ENCODE measurements at places on chromosomes 12 and 14.

GRCh38 chr12:46167412-46167811, 101.4 kb downstream of the SLC38A1 start:
- DNase-seq: no peak

- DNase-seq: no peak
These were observed 7.2 kb downstream of the ALDH2 start for GRCh38 chr12:111773801-111774551.

DNA sequence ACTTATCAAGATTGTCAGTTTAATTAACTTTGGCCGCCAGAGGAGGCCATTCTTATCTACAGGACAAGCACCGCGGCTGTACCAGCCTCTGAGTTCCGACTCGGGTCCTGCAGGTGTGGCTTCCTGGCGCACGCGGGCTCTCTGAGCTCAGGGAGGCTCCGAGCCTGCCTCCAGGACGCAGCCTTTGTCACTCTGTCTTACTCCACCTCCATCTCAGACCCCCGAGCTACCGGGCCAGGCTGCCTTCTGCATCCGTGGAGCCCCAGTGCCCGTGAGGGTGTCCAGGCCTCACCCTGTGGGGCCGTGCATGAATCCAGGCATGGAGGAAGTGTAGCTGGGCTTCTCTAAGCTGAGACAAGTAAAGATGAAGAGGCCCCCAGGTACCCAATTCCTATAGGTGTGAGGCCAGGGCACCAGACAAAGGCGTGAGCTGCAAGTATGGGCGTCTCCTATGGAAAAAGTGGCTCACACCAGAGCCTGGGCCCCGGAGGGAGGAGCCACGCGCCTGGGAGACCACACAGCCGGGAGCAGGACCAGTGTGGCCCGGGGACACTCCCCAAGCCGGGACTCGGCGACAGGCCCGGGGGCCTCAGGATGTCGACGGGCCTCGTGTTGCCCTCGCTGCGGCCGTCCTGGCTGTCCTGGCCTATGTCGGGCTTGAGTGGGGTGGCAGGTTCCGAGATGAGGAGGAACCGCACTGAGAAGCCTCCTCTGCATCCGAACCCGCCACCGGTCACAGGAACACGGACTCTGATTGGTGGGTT, 42.8 kb downstream of the NOC4L start:
- no peak for DNase-seq

DNA sequence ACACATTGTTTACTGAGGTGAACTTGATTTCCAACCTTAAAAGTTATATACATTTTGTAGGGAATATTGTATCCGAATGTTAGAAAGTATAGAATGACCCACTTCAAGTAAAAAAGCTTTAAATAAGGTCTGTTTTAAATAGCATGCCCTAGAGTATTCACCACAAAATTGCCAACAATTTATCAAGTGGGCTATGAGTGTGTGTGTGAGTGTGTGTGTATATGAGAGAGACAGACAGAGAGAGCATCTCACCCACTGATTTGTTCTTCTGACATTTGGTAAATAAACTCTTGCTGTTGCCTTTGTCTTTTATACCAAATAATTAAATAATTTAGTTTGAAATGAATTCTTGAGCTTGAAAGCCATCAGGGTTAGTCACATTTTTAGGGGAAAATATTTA, 29.8 kb upstream of the RAP1B start:
- no peak for DNase-seq

- DNase-seq: no peak
These were observed 36.8 kb downstream of the FLVCR2 start for GRCh38 chr14:75615200-75615599.

DNA sequence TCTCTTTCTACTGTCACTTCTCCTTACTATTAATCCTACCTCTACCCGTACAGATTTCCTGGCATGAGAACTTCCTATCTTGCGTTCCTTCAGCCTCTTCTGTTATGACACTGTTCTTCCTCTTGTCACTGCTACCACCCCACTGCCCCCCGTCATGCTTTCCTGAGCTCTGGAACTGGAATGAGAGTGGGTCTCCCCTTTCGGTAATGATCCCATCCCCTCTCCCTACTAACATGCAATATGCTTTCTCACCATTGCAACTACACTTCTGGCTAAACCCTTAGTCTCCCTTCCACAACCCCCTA, 4.9 kb upstream of the AP1G2 start:
- no peak for DNase-seq

Data from activated CD4-positive, alpha-beta T cell treated with anti-CD3 and anti-CD28 coated beads, Interleukin-10, Interleukin-2, amounts not matched to agents 100 ng/mL and 50 ng/mL, durations not matched to agents 16 hours and 8 hours (primary cell).